Keratinocyte (primary cell): ENCODE measurements at places on chromosomes 4 and X. TPM values are rescaled to one million over a fixed set of nuclear protein-coding genes. Genes with fewer than 3 reads are reported as not detected.

- no peak overlapping the region for H3K27ac ChIP-seq
- H3K4me3 ChIP-seq, result no peak overlapping the region
- no peak for DNase-seq
- no peaks in the 10 kb centered on the region for H3K27me3 ChIP-seq
- H3K4me1 ChIP-seq, result peaks cover 19% of the 10 kb centered on the region
- H3K36me3 ChIP-seq, result no peaks in the 10 kb centered on the region
These were observed 11.4 kb downstream of the TMSB4X start for GRCh38 chrX:12986164-12986779.

- H3K4me1 ChIP-seq, result no peaks in the 10 kb centered on the region
- H3K36me3 ChIP-seq, result no peaks in the 10 kb centered on the region
- no peak overlapping the region for H3K27ac ChIP-seq
- no peaks in the 10 kb centered on the region for H3K27me3 ChIP-seq
- H3K4me3 ChIP-seq, result no peak overlapping the region
These were observed 153.1 kb upstream of the PCDH18 start for GRCh38 chr4:137685357-137685756.

- H3K27me3 ChIP-seq, result no peaks in the 10 kb centered on the region
- H3K4me1 ChIP-seq, result no peaks in the 10 kb centered on the region
- no peak overlapping the region for H3K4me3 ChIP-seq
- no peak overlapping the region for H3K27ac ChIP-seq
- no peak for DNase-seq
These were observed 9.0 kb downstream of the ZNF827 start for GRCh38 chr4:145929415-145930178.

DNA sequence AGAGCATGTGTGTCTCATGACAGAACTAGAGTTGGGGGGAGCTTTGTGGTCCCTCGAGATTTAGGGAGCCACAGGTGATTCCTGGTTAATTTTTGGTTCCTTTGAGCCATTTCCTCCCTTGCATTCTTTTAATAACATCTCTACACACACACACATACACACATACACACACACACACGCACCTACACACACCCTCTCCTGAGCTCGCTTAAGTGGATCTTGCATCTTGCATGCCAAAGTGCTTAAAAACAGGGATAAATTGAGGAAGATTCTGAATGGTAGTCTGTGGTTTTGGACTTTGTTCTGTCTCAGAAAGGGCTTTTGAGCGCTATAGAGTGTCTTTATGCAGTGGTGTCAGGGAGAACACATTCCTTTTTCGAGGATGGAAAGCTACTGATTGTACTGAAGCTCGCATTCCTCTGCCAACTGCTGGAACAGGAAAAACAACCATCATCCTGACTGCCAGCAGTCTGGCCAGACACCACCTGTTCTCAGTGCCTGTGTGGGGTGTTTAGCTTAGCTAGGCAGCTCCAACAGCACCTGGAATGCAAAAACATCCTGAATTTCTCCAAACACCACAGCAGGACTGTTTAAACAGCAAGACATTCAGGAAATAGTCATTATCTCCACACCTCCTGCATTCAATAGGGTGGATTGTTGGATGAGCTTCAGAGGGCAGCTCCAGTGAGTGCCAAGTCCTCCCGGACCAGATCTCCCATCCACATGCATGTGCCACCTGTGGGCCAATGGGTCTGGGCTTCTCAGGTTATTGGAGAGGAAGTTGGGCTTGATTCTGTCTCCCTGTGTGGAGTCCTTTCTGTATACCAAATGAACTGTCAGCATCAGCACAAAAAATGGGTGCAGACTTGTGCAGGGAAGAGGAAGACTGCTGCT lies 21.9 kb upstream of the IGFBP7 start:
- no peaks in the 10 kb centered on the region for H3K27me3 ChIP-seq
- H3K27ac ChIP-seq, result no peak overlapping the region
- no peak for DNase-seq

- no peak overlapping the region for H3K27ac ChIP-seq
- peaks cover 23% of the 10 kb centered on the region for H3K36me3 ChIP-seq
- H3K27me3 ChIP-seq, result no peaks in the 10 kb centered on the region
These were observed 168.7 kb downstream of the ANTXR2 start for GRCh38 chr4:79904331-79904730.

- H3K36me3 ChIP-seq, result no peaks in the 10 kb centered on the region
- H3K27me3 ChIP-seq, result no peaks in the 10 kb centered on the region
These were observed 207.3 kb downstream of the GABRB1 start for GRCh38 chr4:47238667-47239066.

DNA sequence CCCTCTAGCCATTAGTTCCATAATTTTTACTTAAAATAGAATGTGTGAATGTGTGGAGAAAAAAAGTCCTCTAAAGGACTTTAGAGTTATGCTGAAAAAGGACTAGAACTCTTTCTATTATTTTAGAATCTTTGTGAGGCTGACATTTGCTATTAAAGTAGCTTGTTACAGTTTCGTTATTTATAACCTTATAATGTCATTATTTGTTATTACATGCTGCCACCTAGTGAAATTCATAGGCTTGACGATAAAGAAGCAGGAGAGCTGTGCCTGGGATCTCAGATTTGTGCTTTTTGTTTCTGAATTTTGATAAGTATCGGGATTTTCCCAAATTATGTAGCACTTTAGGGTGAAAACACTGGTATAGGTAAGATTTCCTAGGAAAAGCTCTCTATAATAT lies 38.5 kb upstream of the TAPT1 start:
- H3K27ac ChIP-seq, result no peak overlapping the region
- H3K27me3 ChIP-seq, result no peaks in the 10 kb centered on the region
- peaks cover 14% of the 10 kb centered on the region for H3K4me1 ChIP-seq
- H3K36me3 ChIP-seq, result no peaks in the 10 kb centered on the region
- DNase-seq, result no peak

- no peak for DNase-seq
- no peak overlapping the region for H3K27ac ChIP-seq
- H3K36me3 ChIP-seq, result no peaks in the 10 kb centered on the region
- no peak overlapping the region for H3K4me3 ChIP-seq
- no peaks in the 10 kb centered on the region for H3K27me3 ChIP-seq
These were observed 231.1 kb upstream of the ARHGAP24 start for GRCh38 chr4:85243857-85244256.

DNA sequence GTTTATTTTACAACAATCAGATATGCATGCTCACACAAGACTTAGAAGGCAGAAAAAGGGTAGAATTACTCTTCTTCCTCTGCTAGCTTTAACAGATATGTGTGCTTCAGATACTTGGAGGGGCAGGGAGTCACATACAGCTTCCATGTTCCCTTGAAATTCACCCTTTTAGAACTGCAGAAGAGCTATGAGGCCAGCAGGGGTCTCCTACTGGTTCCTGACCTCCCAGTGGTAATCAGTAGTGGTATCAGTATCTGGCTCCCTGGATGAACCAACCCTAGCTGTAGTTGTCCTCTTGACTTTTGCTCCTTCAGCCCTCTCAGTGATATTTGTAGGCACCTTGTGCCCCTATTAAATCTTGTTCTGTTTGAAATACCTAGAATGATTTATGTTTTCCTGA lies 81.5 kb downstream of the RCHY1 start:
- H3K27ac ChIP-seq, result no peak overlapping the region
- H3K36me3 ChIP-seq, result no peaks in the 10 kb centered on the region
- DNase-seq, result no peak
- no peaks in the 10 kb centered on the region for H3K27me3 ChIP-seq
- no peak overlapping the region for H3K4me3 ChIP-seq

GRCh38 chr4:155946486-155946885 lies 7.2 kb downstream of the CTSO start:
- H3K27me3 ChIP-seq, result no peaks in the 10 kb centered on the region
- no peak for DNase-seq
- H3K4me3 ChIP-seq, result no peak overlapping the region
- no peaks in the 10 kb centered on the region for H3K4me1 ChIP-seq
- no peak overlapping the region for H3K27ac ChIP-seq

- H3K27me3 ChIP-seq, result no peaks in the 10 kb centered on the region
- no peaks in the 10 kb centered on the region for H3K36me3 ChIP-seq
- H3K27ac ChIP-seq, result no peak overlapping the region
- H3K4me1 ChIP-seq, result no peaks in the 10 kb centered on the region
- no peak for DNase-seq
- no peak overlapping the region for H3K4me3 ChIP-seq
These were observed 35.0 kb downstream of the CLDN2 start for GRCh38 chrX:106955004-106955772.

- no peaks in the 10 kb centered on the region for H3K4me1 ChIP-seq
- no peak overlapping the region for H3K4me3 ChIP-seq
- peaks cover 3% of the 10 kb centered on the region for H3K27me3 ChIP-seq
- H3K27ac ChIP-seq, result no peak overlapping the region
These were observed 204.6 kb downstream of the PDGFRA start for GRCh38 chr4:54433686-54434085.

GRCh38 chr4:100977746-100978397 lies 369.5 kb downstream of the PPP3CA start:
- no peak overlapping the region for H3K4me3 ChIP-seq
- H3K36me3 ChIP-seq, result no peaks in the 10 kb centered on the region
- DNase-seq, result no peak
- no peak overlapping the region for H3K27ac ChIP-seq
- peaks cover 5% of the 10 kb centered on the region for H3K4me1 ChIP-seq

- no peaks in the 10 kb centered on the region for H3K36me3 ChIP-seq
- no peaks in the 10 kb centered on the region for H3K4me1 ChIP-seq
- H3K4me3 ChIP-seq, result no peak overlapping the region
- DNase-seq, result no peak
- no peaks in the 10 kb centered on the region for H3K27me3 ChIP-seq
- no peak overlapping the region for H3K27ac ChIP-seq
These were observed 485.8 kb upstream of the ATOH1 start for GRCh38 chr4:93342738-93343137.

DNA sequence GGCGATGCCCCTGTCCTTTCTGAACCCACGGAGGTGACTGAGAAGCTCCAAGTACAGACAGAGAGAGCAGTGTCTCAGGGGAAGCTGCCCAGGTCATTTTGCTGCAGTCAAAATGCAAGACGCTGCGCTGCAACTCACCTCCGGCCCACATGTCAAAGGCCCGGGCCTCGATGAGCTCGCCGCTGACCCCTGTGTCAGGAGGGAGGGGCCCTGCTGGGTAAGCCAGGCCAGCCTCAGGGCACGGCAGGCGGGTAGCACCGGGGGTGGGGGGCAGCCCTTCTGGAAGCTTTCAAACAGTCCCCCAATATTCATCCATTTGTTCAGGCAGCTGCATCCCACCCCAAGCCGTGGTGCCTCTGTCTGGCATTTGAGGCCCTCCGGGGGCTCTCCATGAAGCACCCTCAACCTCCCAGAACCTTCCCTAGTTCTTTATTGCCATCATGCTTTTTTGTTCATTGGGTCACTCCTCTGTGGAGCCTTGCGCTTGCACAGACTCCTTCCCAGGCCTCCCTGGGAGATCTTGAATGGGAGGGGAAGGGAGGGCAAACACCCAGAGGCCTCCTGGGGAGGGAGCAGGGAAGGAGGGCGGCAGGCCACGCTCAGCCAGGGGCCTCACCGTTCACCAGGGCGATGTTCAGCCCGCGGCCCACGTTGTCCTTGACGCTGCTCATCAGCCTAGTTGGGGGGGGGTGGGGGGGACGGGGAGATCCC lies 8.2 kb downstream of the FAM3A start:
- H3K27me3 ChIP-seq, result no peaks in the 10 kb centered on the region
- no peaks in the 10 kb centered on the region for H3K4me1 ChIP-seq
- DNase-seq, result no peak
- H3K36me3 ChIP-seq, result no peaks in the 10 kb centered on the region

GRCh38 chrX:103464072-103464773 lies 55.1 kb downstream of the RAB40A start:
- no peak overlapping the region for H3K4me3 ChIP-seq
- no peak for DNase-seq
- H3K4me1 ChIP-seq, result no peaks in the 10 kb centered on the region
- H3K27ac ChIP-seq, result no peak overlapping the region
- no peaks in the 10 kb centered on the region for H3K36me3 ChIP-seq

DNA sequence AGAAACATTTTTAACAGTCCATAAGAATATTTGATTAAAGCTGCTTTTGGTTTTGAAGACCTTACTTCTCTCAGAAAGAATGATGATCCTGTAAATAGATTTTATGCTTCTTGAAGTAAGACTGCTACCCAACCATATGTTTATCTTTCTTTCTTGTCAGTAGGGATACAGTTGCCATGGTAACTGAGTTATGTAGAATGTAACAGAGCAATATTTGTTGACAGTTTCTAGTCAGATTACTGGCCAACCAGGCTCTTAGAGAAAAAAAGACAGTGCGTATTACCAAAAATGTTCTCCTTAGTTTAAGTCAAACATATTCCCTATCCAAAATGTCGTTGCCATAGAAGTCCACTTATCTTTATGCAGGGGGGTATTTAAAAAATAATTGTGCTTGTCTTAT lies 456.8 kb downstream of the PRR32 start:
- no peaks in the 10 kb centered on the region for H3K4me1 ChIP-seq
- no peak for DNase-seq
- no peaks in the 10 kb centered on the region for H3K36me3 ChIP-seq
- no peak overlapping the region for H3K27ac ChIP-seq

GRCh38 chr4:83207497-83208101 lies 77.0 kb downstream of the COQ2 start:
- no peak overlapping the region for H3K27ac ChIP-seq
- no peaks in the 10 kb centered on the region for H3K36me3 ChIP-seq
- H3K4me1 ChIP-seq, result peaks cover 26% of the 10 kb centered on the region
- no peaks in the 10 kb centered on the region for H3K27me3 ChIP-seq
- H3K4me3 ChIP-seq, result no peak overlapping the region
- peak; percentile 35 for DNase-seq

DNA sequence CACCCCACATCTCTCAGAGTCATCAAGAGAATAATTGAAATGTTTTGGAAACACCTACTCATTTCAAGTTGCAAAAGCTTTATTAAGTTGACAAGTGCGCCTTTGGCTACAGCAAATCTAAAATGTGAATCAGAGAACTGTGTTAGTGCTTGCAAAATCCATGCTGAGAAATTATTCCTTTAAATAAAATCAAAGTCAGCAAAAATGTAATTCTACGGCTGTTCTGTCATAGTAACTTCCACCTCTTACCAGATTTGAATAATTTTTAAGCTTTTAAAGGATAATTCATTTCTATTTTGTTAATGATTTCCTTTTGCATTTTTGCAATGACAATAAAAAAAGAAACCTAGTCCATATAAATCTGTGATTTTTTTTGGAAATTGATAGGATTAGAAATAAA lies 1779.1 kb downstream of the STIM2 start:
- no peak overlapping the region for H3K4me3 ChIP-seq
- no peaks in the 10 kb centered on the region for H3K36me3 ChIP-seq
- DNase-seq, result no peak
- no peak overlapping the region for H3K27ac ChIP-seq
- no peaks in the 10 kb centered on the region for H3K4me1 ChIP-seq

DNA sequence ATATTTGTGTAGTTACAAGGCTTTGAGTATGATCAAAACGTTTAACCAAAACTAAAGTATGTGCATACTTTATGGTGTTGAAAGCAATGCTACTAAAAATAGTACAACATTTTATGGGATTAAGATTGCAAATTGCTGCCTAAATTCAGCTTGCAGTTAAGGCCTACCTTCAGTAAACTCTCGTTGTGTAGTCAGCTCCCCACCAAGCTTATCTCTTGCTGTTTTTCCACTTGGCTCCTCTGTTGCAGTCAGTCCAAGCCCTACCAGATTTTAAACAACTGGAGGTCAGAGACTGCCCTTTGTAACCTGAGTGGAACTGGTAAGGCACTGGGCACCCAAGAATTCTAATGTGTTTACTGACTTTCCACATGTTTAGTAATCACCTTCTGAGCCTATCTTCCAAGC lies 25.7 kb downstream of the AFF1 start:
- no peak for DNase-seq
- H3K27ac ChIP-seq, result no peak overlapping the region
- no peak overlapping the region for H3K4me3 ChIP-seq

The THAP9 gene
- polyA plus RNA-seq, result 1.2 to 1.9 TPM (median 1.2 TPM) in 3 replicates

The PRDM5 gene
- 2.2 to 3.6 TPM (median 2.3 TPM) in 3 replicates for polyA plus RNA-seq

The RBM46 gene
- polyA plus RNA-seq, result 0.02 to 0.04 TPM (median 0.04 TPM) in 3 replicates

The GATA1 gene
- not detected in 3 replicates for polyA plus RNA-seq

The DMD gene
- polyA plus RNA-seq, result 7.6 to 11.2 TPM (median 8.9 TPM) in 3 replicates

The NXF2B gene
- not detected in 3 replicates for polyA plus RNA-seq

The LRP2BP gene
- 0.03 to 0.22 TPM (median 0.15 TPM) in 3 replicates for polyA plus RNA-seq
